ENCODE measurements at places on chromosomes 12 and 14.

- no peak for DNase-seq
Observed at GRCh38 chr14:101048766-101049165, 145.2 kb upstream of the RTL1 start.

- DNase-seq = no peak
Observed at GRCh38 chr14:50311337-50311971, 575 bp downstream of the L2HGDH start.

GRCh38 chr14:91752961-91753360 lies 21.1 kb upstream of the CATSPERB start:
- no peak for DNase-seq

DNA sequence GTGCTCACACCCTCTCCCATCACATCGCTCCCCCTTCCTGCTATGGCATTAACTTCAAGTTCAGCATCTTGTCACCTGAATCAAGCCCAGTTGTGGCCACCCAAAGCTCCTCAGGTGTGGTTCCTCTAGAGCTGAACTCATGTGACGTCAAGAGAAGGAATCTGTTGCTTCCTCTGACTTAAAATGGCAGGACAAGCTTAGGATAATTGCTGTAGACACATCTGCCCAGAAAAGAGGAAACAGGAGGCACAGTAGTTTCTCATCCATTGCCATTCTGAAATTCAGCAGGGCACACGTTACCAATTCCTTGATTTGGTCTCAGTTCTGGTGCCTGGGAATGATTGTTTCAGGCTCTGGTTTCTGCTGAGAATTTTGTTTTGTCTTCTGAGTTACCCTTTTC lies 52.1 kb downstream of the RCOR1 start:
- no peak for DNase-seq

DNA sequence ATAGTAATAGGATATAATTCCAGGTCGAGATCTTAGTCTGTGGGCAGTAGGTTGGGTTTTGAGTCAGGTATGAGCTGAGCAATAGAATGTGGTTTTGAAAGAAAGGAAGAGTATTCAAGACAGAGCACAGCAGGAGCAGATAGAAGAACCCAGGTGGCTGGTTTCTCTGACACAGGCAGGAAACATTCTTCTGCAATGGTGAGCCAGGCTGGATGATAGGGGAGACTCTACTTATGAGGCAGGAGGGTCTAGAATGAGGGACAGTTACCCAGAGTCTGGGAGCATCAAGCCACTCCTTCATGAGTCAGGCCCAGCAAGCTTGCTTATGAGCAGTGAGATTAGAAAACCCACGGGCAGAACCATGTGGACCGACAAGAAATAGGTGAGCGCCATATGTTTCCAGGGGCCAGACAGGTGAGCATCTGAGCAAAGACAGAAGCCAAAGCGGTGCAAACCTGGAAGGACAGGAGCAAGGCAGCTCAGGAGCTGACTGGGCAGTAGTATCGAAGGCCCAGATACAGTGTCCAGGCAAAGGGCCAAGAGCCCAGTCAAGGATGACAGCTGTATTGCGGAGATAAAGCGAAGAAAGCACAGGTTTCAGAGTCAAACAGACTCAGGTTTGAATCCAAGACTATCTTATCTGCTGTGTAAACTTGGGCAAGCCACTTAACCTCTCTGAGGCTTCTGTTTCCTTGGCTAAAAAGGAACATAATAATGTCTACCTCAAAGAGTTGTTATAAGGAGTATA lies 22.5 kb upstream of the PCNX1 start:
- no peak for DNase-seq

DNA sequence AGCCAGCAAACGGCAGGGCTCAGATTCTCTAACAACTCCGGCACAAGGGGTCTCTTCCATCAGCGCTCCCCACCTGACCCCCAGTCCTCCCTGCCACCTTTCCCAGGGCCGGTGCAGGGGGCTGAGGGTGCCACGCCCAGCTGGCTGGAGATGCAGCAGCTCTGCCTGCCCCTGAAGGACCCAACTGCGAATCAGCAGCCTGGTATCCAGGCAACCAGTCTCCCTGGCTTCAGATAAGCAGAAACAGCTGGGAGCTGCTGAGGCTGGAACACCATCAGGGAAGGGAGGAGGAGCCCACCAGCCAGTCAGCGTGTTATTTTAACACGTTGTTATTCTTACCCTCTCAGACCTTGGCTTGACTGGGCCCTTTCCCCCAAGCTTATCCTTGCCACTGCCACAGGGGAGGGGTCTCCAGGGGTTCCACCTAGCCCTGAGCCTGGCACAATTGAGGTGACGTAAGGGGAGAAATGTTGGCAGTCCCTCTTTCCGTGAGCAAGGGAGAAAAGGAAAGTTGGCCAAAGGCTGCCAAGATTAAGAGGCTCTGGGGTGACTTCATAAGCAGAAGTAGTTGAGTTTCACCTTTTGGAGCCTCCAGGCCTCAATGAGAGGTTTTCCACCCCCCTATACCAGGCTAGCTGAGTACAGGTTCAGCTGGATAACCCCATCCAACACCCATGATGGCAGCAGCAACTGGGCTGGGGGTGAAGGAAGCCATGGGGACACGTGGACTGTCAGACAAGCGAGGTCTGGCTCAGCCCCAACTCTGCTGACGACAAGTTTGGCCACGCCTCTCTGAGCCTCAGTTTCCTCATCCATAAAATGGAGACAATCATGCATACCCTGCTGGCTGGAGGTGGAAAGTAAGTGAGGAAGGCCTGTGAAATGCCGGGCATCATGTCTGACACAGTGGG lies 91.1 kb downstream of the IRF2BPL start:
- DNase-seq = no peak

- no peak for DNase-seq
Observed at GRCh38 chr14:73753887-73754795, 40.0 kb upstream of the PNMA1 start.

GRCh38 chr14:104794099-104794498 lies 1.4 kb downstream of the AKT1 start:
- peak; percentile 58 for DNase-seq

GRCh38 chr12:52895726-52896189 lies 9.1 kb downstream of the KRT8 start:
- DNase-seq = no peak

GRCh38 chr12:91326058-91327027 lies 143.7 kb upstream of the DCN start:
- DNase-seq = peak; percentile 2

- no peak for DNase-seq
Observed at GRCh38 chr12:29071099-29071498, 78.0 kb upstream of the FAR2 start.

DNA sequence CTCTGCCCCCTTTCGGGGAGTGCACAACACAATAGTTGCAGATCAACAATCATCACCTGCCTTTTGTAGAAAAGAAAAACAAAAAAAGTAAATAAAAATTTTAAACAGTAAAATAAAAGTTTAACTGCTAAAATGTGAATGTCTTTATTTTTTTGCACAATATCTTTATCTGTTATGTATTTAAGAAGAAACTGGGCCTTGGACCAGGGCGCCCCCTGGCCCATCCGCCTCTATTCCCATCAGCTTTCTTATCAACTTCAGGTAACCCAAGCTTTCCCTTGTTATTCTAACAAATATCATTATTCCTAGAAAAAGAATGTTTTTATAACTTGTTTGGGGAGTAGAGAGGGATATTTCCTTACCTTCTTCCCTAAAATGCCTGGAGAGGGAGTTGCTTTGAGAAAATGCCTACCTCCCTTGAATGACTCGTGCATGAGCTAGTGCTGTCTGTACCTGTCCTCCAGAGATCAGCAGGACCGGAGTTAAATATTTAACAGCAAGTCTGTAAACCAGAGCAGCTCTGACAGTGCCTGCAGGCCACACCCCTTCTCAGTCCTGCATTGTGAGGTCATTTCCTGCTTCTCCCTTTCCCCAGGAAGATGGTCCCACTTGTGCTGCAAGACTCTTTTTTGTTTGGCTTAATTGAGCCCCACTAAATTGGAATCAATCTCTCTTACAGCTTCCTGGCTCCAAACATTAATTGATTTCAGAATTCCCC lies 192.8 kb upstream of the RGS6 start:
- no peak for DNase-seq

DNA sequence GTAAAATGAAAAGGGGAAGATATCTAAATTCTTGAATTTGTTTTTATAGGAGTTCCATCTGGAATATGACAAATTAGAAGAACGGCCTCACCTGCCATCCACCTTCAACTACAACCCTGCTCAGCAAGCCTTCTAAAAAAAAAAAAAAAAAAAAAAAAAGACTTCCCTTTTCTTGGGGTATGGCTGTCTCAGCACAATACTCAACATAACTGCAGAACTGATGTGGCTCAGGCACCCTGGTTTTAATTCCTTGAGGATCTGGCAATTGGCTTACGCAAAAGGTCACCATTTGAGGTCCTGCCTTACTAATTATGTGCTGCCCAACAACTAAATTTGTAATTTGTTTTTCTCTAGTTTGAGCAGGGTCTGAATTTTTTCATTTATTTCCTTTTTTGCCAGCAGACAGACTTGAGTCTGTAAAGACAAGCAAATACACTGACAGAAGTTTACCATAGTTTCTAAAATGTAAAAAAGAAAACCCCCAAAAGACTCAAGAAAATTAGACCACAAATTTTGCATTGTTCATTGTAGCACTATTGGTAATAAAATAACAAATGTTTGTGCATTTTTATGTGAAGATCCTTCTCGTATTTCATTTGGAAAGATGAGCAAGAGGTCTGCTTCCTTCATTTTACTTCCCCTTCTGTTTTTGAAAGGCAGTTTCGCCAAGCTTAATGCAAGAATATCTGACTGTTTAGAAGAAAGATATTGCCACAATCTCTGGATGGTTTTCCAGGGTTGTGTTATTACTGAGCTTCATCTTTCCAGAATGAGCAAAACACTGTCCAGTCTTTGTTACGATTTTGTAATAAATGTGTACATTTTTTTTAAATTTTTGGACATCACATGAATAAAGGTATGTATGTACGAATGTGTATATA lies 12.1 kb upstream of the KCNMB4 start:
- no peak for DNase-seq

- no peak for DNase-seq
Observed at GRCh38 chr12:6370994-6371754, 4.2 kb downstream of the SCNN1A start.

- DNase-seq = peak; percentile 48
Observed at GRCh38 chr12:124566161-124566996, 1.0 kb downstream of the NCOR2 start.

GRCh38 chr14:30966415-30967363 lies 58.8 kb upstream of the AP4S1 start:
- no peak for DNase-seq

DNA sequence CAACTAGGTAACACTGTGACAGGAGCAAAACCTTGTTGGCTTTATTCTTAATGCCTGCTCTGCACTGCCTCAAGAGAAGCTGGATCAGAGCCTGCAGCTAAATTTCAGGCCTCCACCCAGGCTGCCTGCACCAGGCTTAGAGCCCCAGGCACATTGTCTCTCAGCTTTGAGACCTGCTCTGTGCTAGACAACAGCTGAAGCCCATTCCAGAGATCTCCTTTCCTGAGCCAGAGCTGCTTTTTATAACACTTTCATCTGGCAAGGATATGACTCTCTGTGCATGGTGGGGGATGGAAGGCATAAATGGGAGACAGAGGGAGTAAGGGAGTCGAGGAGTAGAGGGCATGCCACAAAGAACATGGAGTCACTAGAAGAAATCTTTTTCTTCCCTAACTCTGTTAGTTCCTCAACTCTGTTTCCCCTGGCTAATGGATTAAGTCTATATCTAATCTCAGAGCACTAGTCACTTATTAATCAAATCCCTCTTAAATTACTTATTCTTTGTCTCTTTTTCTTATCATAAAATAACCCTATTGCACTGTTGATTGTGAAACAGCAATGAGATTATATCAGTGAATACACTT lies 27.1 kb upstream of the LUM start:
- DNase-seq = no peak

- DNase-seq = no peak
Observed at GRCh38 chr14:91348845-91349465, 68.7 kb downstream of the CCDC88C start.

- no peak for DNase-seq
Observed at GRCh38 chr12:41661141-41661765, 473.1 kb downstream of the PDZRN4 start.

DNA sequence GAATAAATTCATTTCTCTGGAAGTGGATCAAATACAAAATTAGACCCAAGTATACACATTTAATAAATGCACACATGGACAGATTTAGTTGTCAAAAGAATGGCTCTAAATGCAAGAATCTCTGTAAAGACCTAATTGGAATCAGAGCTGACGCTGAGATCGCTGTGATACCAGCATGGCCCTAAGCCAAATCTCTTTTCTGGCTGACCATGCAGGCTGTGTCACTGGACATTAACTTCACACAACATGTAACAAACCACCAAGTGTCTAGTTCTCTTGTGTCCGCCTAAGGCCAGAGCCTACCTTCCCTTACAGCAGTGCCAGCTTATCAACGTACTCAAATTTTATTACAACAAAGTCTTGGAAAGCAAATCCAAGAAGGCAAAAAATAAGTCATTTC lies 127.5 kb downstream of the MED13L start:
- no peak for DNase-seq

DNA sequence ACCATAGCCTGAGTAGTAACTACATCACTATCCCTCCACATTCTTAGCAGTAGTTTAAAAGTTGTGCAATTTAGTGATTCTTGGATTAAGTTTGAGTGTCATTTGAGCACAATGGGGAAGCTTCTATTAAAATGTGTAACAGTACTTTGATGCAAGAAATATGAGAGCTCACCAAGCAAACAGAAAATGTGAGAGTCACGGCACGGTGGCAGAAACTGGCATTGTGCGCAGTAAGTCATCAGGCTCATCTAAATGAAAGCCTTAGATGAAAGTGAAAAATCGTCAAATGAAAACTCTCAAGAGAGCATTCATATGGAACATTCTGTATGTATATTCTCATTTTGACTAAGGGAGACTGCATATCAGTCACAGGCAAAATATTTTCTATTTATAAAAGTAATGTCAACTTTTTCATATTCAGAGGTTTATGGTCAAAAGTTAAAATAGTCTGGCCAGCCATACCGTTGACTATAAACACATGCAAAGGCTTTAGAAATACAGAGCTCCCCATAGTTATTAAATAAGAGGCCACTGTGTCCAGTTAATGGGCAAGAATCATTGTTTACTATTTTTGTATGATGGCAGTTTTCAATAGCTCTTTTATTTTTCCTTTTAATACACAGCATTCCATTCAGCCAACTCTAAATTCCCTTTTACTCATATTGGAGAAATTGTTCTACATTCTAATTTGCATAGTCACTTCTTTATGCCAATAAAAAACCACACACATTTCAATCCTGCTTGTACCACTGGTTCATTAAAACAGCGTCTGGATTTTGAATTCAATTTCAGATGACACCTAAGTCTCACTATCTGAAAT lies 167.9 kb downstream of the PRKD1 start:
- DNase-seq = no peak

DNA sequence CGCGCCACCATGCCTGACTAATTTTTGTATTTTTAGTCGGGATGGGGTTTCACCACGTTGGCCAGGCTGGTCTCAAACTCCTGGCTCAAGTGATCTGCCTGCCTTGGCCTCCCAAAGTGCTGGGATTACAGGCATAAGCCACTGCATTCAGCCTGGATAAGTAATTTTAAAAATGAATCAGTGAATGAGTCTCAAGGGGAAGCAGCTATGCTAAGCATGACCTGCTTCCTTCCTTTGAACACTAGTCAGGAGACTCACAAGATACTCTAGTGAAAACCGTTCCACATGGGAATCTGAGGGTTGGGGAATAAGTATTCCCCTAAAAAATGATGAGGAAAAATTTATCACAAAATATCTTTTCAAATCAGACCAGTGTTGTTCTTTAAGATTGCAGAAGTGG lies 10.7 kb upstream of the FAM234B start:
- DNase-seq = no peak

GRCh38 chr14:26810631-26811030 lies 212.8 kb upstream of the NOVA1 start:
- no peak for DNase-seq

- DNase-seq = no peak
Observed at GRCh38 chr14:54189748-54190354, 207.0 kb upstream of the CDKN3 start.
